ENCODE measurements at places on chromosomes 3 and 15. TPM values are rescaled to one million over a fixed set of nuclear protein-coding genes. Genes with fewer than 3 reads are reported as not detected.
A peak's percentile ranks its signal among the peaks of the same experiment; 100 is the strongest.

The FOXB1 gene
- 0.28 TPM for total RNA-seq

The GRM2 gene
- 0.31 TPM for total RNA-seq

GRCh38 chr3:164806188-164806587, 272.1 kb downstream of the SI start:
- no peak for ATAC-seq

DNA sequence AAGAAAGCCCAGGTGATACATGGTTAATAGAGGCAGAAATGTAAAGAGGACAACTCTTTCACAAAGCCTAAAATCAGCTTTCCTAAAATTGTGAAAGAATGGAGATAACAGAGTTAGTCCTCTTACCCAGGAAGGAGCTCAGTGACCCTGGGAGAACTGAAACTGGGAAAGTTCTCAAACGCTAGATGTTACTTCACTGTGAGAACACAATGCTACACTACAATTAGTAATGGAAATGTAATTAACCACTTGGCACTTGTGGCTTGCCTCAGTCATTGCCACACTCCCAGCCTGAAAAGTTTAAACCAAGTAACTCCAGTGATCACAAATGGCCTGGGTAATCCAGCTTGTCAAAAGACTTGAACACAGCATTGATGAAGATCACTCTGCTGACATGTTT, 102.7 kb upstream of the FGF7 start:
- no peak for ATAC-seq

- ATAC-seq, result no peak
Observed at GRCh38 chr3:123571973-123572365, 12.9 kb downstream of the HACD2 start.

DNA sequence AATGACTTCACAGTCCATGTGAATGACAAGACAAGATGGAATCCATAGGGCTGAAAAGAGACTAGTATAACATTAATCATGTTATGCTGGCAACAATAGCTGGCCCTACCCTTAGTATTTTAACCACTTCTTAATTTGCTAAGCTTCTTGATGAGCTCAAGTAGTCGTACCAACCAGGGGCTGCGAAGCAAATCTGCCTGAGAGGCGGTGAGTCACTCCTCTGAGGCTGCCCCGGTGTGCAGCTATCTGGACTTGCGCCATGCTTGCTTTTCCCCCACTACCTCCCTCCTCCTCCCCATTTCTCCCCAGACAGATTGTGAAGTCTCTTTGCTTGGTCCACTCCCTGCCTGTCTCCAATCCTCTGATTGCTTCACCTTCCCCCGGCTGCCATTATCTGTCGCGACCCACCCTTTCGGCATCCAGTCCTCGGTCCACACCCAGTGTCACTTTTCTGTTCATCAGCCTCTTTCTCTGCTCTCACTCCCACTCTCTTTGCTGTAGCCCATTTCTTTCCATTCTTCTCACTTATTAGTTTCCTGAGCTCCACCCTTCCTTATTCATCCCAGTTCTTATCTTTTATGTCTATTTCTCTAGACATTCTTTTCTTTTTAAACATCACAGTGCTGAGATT, 42.7 kb downstream of the DUT start:
- ATAC-seq, result peak; percentile 29

DNA sequence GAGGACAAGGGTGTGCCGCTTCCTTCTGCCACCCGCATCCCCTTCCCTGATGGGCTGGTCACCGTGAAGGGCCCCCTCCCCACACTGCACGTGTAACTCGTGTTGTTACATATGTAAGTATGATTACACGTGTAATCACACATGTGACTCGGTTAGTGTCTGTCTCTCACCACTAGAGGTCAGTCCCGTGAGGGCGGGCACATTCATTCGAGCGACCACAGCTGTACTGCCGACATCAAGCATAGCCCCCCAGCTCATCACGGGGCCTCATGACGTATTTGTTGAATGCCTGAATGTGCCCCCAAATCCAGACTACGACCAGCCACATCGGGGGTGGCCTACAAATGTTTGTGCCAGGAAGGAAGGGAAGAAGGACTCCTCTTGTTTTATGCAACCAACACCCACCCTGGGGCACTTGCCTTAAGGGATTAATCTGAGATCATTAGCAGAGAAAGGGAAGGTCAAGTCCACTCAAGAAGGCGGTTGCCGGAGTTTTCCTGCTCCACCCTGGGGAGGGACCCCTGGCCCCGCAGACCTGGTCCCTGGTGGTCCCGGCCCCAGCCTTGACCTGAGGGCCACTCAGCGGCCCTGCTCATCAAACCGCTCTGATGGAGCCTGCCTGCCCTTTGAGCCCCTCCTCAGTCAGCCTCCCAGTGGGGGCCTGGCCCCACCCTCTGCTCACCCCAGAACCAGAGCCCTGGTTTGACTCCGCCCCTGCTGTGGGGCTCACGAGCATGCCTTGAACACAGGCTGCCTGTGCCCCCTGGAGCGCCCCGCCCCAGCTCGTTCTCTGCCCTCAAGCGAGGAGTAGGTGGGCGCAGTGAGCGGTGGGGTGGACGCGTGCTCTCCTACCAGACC, 52.8 kb downstream of the RGMA start:
- ATAC-seq, result peak; percentile 8

DNA sequence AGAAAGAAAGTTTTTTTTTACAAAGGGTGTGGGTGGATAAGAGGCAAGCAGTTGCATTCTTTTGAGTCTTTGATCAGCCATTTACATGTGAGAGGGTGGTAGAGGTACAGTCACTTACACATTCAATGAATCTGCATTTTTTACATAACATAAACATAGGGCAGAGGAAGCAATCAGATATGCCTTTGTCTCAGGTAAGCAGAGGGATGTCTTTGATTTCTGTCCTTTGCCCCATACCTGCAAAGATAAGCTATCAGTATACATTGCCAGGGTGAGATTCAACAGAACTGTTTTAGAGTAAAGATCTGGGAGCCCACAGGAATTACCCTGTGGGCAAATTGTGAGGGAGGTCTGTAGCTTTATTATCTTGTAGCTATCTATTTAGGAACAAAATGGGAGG, 5.4 kb upstream of the PPP1R2 start:
- peak; percentile 24 for ATAC-seq
